RKO (cell line): ENCODE measurements at places on chromosomes 4 and X.

- DNase-seq = no peak
These were observed 182.9 kb downstream of the RELL1 start for GRCh38 chr4:37503261-37503660.

DNA sequence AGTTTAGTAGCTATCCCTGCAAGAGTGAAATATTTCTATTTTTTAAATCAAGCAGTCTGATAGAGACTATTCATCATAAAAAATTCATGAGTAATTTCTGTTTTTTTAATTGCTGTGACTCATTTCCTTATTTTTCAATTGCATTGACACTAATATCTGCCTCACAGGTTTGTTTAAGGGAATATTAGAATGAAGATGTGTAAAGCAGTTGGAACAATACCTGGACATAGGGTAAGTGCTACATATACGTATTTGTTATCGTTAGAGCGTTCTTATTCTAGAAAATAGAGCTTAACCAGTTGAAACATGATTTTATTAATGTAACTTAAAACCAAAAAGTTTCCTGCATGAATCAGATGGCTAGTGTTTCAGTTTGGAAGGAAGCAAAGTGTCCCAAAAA lies 2211.3 kb downstream of the PCDH7 start:
- DNase-seq = peak; percentile 2

GRCh38 chr4:173529477-173530325 lies at the start of gene HAND2:
HAND2 (minus strand) TSS chr4:173530229; CDS start chr4:173529289, 940 bp downstream.
- no peak for DNase-seq

GRCh38 chrX:136214551-136214950 lies 36.6 kb downstream of the MAP7D3 start:
- DNase-seq = no peak

- no peak for DNase-seq
These were observed 708 bp downstream of the TMSB4X start for GRCh38 chrX:12975670-12975965.

DNA sequence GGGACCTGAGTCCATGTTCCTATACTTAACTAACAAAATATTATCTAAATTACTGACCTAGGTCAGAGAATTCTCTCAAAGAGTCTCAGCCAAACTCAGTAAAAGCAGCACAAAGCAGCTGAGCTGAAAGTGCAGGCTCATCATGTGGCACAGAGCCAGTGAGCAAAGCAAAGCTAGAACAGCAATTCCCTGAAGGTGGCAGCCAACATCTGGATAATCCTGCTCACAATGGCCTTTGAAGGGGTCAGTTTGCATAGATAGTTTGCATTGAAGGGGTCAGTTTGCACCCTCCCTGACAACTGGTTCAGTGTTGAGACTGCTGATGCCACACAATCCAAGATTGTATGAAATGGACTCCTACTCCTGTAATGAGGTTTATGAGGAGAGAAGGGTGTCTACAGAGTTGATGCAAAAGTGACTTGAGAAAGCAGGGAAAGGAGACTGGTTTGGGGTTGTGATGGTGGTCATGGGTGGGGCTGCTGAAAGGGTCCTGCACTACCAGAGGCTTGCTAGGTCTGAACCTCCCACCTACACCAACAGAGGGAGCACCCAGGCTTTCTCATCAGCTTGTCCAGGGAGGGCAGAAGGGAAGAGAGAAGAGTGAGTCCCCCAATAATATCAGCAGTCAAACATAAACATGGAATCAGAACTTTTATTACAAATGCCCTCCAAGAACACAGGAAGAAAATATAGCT lies 39.7 kb downstream of the TRIM61 start:
- peak; percentile 18 for DNase-seq

DNA sequence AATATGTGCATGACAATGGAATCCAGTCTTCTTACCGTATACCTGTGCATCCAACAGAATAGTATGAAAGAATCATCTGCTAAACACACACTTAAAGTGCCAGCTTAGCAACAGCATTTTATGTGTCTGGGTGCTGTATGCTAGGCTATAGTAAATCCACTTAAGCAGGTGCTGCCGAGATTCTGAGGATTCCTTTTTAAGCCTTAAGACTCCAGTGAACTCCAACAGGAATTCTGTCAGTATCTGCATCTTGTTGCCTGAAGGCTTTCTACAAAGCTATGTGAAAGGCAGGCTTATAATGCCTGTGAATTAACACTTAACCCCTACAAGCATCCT lies 1076.4 kb upstream of the PABPC4L start:
- no peak for DNase-seq

- no peak for DNase-seq
These were observed 1107.2 kb downstream of the TECRL start for GRCh38 chr4:63302078-63302477.

GRCh38 chrX:10387011-10387410 lies 230.2 kb downstream of the CLCN4 start:
- DNase-seq = no peak

DNA sequence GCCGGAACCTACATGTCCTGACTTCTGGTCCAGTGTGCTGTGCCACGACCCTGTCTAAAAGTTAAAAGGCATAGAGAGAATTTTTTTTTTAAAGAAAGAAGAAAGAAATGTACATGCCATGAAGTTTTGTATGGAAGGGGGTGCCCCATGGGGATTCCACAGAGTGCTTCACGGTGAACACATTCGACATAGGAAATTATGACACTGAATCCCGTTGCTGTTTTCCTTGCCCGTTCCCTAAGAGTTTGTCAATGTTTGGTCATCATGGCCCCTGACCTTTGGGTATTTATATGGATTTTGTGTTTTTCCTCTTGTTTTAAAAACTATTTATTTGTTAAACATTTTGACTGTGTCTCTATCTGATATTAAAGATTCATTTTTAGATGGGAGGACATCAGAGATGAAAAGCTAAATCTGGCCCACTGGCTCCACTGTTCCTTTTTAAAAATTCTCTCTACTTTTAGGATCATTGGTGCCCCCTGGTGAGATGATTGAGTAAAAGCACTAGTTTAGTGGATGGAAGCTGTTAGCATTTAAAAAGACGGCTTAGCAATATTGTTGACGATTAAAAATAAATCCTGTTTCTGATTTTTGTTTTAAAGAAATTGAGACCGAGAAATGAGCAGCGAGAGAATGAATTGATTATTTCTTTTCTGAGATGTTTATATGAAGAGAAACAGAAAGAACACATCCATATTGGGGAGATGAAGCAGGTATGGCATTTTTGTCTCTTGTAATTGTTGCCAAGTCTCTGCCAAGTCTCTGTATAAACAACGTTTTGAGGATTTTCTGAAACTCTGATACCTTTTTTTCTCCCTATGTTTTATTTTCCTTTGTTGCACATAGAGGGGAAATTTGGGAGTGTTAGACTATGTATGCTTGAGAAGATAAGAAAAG lies 75.0 kb downstream of the PTTG2 start:
- DNase-seq = peak; percentile 74

DNA sequence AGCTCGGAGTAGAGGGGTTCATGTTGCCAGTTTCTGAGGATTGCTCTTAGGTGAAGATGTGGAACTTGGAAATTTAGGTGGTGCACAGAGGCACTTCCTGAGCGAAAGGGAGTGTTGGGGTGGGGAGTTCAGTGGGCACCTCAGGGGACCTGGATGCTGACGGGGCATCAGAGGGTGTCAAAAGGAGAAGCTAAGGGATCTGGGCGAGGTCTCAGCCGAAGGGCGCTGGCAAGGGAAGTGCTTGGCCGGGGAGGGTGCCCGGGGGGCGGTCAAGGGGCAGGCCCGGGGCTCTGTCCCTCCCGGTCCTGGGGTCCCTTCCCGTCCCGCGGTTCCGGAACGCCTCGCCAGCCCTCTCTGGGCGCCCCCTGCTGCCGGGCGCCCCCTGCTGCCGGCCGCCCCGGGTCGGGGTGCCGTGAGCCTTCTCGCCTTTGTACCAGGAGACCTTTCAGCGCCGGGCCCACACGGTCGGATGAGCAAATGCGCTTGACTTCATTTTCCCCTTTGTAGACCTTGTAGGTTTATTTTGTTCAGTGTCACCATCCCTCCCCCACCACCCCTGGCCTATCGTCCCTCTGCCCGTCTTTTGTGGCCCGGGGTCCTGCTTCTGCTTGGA lies 3.0 kb upstream of the PHOX2B start:
- DNase-seq = no peak

DNA sequence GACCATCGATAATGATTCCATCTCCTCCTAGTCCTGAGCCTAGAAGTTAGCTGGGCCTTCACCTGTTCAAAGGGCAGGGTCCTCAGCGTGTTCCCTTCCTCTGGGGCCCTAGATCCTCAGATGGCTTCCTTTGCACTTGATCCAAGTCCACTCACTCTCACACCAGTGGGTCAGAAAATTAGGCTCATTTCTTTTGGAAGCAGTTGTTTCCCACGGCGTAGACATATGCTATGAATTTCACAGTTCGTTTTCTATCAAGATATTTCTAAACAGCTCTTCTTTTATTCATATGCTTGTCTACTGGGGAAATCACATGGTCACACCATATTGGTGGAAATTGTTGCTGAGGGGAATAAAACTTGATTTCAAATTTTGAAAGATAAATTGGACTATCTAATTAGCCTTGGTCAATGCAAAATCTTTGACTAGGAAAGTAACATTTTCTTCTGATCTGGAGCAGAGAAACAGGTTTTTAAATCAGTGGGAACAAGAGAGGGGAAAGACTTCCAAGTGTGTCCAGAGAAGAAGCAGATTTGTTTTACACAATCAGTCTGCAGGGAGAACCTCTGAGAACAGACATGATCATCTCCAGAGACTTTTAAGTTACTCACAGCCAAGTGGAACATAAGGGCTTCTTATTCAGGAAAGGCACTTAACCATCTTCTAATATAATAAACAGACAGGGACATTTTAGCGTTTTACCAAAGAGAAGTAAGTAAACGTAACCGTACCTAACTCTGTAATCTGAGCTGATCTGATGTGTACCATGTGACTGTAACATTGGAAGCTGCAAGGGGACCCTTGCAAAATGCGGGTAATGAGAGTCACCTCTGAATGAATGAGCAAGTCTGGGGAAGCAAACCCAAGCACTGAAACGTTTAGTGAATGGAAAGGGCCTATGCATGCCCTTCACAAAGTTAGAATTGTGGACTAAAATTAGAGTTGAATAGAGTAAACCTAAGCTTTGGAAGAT lies 455.7 kb upstream of the FAT1 start:
- no peak for DNase-seq

- DNase-seq = no peak
These were observed 9.3 kb upstream of the SMIM20 start for GRCh38 chr4:25904748-25905082.

- DNase-seq = no peak
These were observed 52.7 kb upstream of the TMPRSS11F start for GRCh38 chr4:68182382-68182820.

- DNase-seq = no peak
These were observed 50.1 kb downstream of the CRLF2 start for GRCh38 chrX:1162119-1162916.
